ENCODE measurements at places on chromosomes 16 and 17.
A peak's percentile ranks its signal among the peaks of the same experiment; 100 is the strongest.

DNA sequence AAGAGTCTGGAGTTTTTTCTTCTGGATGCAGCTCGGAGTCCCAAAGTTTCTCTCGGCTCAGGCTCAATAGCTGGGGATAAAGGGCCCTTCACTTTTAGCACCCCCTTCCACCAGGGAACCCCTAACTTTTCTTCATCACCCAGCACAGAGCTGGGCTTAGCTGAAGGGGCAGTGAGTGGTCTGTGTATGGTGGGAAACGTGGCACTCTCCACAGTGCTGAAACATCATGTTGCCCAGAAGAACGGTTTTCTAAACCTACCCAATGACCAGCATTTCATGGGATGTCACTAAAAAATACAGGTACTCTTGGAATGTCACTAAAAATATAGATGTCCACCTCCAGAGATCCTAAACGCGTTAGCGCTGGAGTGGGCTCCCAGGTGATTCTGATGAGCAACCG is 12.0 kb downstream of the ERN2 start:
- no peak for DNase-seq

DNA sequence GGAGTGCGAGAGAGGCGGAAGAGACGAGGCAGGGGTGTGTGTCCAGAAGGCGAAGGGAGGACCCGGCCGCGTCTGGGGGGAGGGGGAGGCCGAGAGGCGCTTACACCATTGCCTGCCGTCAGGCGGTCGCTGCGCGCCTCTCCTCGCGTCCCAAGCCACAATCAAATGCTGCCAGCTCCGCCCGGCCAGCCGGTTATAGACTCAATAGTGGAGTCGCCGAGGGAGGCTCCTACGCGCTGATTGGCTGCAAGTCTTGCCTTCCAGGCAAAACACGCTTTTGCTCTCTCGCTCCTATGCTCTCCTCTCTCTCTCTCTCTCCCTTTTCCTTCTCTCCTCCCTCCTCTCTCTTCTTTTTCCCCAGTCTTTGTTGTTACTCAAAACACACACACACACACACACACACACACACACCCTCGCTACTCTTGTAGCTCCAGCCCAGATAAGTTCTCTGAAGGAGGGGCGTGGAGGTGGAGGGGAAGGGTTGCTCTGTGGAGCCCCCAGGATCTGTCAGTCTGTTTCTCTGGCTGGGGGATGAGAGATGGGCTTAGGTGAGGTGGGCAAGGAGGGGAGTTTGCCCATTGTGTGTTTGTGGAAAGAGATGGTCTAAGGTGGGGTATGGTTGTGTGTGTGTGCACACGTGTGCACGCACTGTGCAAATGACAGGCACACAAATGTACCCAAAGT is at the start of gene DLX3:
TSS of gene DLX3 (minus strand) at position 170 of the 684 bp plus-strand sequence. CDS start 226 bp downstream, outside the sequence.
- peak; percentile 27 for DNase-seq

- no peak for DNase-seq
These were observed 42.4 kb upstream of the GSG1L start for GRCh38 chr16:28105954-28106353.

- no peak for DNase-seq
These were observed 109.9 kb downstream of the SDK2 start for GRCh38 chr17:73534209-73534909.

- DNase-seq, result no peak
These were observed 160.8 kb downstream of the CA10 start for GRCh38 chr17:51997723-51998122.

- DNase-seq, result peak; percentile 18
These were observed 248.8 kb upstream of the ELAC2 start for GRCh38 chr17:13266606-13267005.

- no peak for DNase-seq
These were observed 150.3 kb upstream of the C17orf78 start for GRCh38 chr17:37225465-37225864.

- DNase-seq, result no peak
These were observed 63.5 kb downstream of the NDEL1 start for GRCh38 chr17:8499171-8499570.

GRCh38 chr16:62732092-62732491 is 695.9 kb upstream of the CDH8 start:
- no peak for DNase-seq

DNA sequence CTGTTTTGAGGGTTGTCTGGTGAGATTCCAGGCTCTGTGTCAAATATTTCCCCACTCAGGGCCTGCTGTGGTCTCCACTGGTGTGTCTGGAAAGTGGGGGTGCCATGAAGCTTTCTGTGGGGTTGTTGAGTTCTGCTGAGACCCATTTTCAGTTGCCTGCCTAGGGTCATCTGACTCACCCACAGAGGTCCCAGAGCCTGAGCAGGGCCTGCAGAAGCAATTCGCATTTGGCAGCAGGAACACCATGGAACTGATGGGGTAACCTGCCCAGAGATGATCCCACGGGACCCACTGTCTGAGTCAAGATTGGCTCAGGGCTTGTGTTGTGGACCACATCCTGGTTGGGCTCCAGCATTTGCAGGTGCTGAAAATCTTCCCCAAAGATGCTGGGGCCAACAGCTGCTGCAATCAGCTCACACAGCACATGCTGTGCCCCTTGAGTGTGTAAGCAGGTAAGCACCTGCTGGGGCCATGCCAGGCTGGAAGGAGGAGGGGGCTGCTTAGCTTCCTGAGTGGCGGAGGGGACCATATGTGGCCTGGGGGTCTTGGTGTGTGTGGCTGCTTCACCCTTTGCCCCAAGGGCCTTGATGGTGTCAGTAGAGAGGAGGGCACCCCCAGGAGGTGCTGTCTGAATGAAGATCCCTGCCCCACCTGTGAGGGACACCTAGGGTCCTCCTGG is 1726.1 kb downstream of the TP53TG3F start:
- DNase-seq, result no peak

GRCh38 chr17:48515925-48516900 is 14.6 kb downstream of the HOXB1 start:
- no peak for DNase-seq

GRCh38 chr16:27617665-27618064 is 67.7 kb downstream of the KATNIP start:
- DNase-seq, result no peak

DNA sequence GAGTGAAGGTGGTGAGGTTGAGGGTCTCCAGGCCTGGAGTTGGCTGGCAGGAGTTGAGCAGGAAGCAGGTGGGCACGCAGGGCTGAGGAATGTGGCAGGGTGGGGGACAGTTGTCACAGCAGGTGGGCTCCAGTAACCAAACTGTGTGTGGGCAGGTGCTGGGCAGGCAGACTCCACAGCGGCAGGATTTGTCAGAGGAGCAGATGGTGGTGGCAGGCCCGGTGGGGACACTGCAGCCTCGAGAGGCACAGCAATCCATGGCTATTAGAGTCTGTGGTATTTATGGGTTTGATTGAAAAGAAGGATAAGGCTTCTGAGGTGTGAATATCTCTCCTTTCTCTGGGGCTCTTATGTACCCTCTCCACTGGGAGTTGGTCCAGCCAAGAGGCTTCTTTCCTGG is at the start of gene KRTAP3-3:
TSS of gene KRTAP3-3 (minus strand) at position 326 of the 400 bp plus-strand sequence. CDS start at position 259, 67 bp downstream.
- DNase-seq, result no peak

- no peak for DNase-seq
These were observed 15.4 kb downstream of the SMARCE1 start for GRCh38 chr17:40632216-40632615.

GRCh38 chr16:3143598-3144320 is 8.9 kb downstream of the ZNF213 start:
- no peak for DNase-seq

DNA sequence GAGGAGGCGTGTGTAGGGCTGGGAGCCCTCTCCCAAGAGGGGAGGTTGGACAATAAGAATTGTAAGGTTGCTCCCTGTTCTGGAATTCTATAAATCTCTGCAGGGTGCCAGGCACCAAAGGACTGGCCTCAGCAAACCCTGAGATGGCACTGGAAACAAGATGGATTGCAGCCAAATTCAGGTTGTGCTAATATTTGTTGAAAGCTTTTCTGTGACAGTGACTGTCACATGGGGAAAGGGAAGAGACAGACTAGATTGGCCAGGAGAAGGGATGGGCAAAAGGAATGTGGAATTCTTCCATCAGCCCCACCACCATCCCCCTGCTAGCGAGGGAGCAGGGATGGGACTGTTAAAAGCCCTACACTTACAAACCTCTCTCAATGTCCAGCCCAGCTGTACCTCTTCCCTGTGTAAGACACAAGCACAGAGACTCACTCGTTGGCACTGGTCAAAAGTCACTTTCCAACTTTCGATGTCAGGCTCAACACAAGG is 62.4 kb downstream of the SOX9 start:
- no peak for DNase-seq

DNA sequence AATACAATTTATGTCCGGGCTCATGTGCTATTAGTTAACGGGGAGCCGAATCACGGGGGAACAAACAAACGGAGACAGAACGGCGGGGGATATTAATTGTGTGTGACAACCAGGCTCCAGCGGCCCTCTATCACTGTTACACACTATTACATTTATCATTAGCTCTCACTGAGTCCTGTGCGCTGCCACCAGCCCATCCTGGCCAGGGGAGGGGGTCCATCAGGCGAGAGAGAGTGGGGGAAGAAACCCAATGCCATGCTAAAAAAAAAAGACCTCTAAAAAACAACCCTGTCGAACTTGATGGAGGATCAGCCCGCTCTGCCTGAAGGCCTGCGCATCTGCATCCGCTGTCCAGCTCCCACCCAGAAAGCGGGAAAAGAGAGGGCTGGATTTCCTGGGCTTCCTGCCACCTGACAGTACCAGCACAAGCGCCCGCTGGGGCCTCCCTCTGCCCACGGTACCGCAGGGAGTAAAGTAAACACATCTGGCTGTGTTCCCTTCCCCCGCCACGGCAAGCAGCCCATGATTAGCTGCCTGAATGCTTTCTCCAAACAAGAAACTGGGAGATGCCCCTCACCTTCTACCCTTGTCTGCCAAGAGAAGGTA is 41.7 kb downstream of the PIPOX start:
- DNase-seq, result no peak
